NCI-H1436 (cell line): ENCODE measurements at places on chromosomes 5 and 9.
A peak's percentile ranks its signal among the peaks of the same experiment; 100 is the strongest.

GRCh38 chr5:67699560-67699959, 503.0 kb upstream of the CD180 start:
- no peak for DNase-seq

GRCh38 chr9:117156144-117156688, 258.6 kb downstream of the ASTN2 start:
- DNase-seq = no peak

DNA sequence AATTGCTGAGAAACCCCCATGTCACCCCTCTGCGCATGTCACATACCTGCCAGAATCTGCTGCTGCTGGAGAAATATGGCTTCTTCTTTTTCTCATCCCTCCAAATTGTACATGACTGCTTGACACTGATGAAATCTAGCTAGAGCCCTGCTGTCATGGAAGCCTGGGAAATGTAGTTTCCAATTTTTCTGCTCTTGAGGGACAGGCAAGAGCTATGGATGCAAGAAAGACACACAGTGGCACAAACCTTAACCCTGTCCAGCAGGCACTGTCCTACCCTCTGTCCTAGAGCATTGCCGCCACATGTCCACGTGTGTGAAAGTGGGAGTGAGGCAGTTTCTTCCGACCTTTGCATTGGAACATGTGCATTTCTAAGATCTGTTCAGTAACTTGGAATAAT, 255.5 kb upstream of the SEMA6A start:
- no peak for DNase-seq

- DNase-seq = no peak
These were observed 4.1 kb upstream of the CARD9 start for GRCh38 chr9:136377341-136378169.

DNA sequence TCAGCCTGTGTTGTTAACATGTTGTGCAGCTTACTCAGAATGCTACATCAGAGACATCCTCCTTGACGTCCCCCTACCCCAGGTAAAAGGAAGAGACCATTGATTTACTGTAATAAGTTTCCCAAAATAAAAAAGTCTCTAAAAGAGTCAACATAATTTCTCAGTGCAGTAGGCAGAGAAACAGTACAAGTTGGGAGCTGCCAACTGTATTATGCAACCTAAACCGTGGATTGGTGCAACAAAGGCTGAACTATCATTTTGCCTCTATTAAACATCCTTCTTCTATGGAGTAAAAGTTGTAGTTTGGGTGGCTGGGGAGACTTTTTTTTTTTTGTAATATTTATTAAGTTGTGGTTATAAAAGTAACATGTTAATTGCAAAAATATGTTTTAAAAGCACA, 208.0 kb downstream of the NR3C1 start:
- DNase-seq = no peak

DNA sequence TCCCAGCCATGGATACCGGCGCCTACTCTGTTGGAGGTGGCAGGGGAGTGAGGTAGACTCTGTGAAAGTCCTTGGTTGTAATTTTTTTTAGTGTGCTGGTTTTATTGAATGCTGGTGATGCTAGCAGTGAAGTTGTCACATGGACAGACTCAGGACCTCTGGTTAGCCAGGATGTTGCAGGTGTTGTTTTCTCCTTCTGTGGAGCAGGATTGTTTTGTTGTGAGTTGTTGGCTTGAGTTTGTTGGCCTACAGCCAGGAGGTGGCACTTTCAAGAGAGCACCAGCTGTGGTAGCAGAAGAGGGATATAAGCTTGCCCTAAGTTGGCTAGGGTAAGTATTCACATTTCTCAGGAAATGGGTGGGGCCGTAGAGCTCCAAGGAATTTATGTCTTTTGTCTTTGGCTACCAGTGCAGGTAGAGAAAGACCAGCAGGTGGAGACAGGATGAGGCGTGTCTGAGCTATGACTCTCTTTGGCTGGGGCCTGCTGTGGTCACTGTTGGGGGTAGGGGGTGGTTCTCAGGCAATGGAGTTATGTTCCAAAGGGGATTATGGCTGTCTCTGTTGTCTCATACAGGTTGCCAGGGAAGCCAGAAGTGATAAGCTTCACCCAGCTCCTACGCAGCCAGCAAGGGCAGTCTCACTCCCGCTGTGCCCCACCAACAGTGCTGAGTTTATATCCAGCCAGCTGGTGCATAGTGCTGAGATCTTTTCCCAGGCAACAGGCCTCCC, 248.7 kb downstream of the TAF11L14 start:
- no peak for DNase-seq

GRCh38 chr9:91896513-91897121, 53.4 kb downstream of the ROR2 start:
- no peak for DNase-seq

DNA sequence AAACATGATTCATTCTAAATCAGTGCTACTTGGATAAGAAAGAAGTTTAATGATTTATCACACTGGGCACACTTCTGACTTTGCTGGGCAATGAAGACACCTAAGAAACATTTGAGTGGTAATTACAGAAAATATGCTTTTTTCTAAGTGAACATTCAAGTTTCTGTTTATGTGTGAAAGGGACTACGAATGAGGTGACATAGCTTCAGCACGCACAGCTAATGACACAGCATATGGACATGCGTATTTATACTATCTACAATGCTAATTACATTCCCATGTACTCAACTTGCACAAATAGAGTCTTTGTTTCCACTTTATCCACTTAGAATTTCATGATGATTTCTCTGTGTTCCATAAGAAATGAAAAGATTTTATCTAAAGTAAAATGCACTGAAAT, 40.6 kb downstream of the FREM1 start:
- no peak for DNase-seq

- DNase-seq = no peak
These were observed 370.3 kb upstream of the IRX1 start for GRCh38 chr5:3225201-3225960.

- DNase-seq = no peak
These were observed 1.5 kb upstream of the TEX10 start for GRCh38 chr9:100354121-100354800.

GRCh38 chr9:15909297-15909696, 356.5 kb downstream of the CCDC171 start:
- no peak for DNase-seq

DNA sequence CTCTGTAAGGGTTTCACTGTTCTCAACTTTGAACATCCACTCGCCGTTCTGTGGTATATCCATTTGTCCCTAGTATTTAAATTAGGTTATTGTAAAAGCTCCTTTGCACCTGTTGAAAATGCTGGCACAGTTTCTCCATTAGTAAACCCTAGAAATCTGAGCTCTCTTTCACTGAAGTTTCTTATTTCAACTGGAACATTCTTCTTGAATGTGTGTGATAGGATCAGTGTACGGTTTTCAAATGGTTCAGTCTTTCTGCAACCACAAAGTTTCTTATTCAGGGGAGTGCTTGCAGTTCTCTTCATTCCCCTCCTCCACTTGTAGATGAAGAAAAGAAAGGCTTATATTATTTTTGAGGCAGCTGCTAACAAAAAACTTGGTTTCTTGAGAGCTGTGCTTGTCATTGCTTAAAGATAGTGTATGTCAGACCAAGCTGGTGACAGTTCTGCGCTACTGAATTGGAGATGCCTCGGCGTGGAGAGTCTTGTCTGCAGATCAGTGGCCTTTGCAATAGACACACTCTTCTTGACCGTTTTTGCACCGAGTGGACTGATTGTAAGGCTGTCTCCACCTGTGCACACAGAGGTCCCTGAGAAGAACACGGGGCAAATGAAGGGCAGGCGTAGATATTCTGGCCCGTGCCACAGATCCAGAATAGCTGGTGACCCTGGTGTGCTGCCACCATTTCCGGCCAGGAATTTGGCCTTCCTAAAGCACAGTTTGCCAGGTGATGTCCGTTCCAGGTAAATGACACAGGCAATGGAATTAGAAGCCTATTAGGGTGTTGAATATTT, 102.2 kb downstream of the TRIO start:
- DNase-seq = no peak

GRCh38 chr5:146395193-146395592, 51.9 kb upstream of the TCERG1 start:
- peak; percentile 3 for DNase-seq

DNA sequence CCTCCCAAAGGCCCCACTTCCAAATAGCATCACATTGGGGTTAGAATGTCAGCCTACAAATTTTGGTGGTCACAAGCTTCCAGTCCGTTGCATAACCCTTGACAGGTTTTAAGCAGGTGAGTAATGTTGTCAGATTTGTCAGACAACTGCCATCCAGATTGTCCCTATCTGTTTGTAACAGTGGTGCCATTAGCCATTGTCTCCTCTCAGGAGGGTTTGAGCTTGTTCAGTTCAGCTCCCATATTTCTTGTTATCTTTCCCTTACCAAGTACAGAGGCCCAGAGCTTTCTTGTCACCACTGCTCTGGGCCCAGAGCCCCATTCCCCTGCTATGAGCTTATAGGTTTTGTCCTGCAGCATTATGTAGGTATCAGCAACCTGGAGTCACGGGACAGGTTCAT, 14.8 kb upstream of the GSN start:
- DNase-seq = no peak

DNA sequence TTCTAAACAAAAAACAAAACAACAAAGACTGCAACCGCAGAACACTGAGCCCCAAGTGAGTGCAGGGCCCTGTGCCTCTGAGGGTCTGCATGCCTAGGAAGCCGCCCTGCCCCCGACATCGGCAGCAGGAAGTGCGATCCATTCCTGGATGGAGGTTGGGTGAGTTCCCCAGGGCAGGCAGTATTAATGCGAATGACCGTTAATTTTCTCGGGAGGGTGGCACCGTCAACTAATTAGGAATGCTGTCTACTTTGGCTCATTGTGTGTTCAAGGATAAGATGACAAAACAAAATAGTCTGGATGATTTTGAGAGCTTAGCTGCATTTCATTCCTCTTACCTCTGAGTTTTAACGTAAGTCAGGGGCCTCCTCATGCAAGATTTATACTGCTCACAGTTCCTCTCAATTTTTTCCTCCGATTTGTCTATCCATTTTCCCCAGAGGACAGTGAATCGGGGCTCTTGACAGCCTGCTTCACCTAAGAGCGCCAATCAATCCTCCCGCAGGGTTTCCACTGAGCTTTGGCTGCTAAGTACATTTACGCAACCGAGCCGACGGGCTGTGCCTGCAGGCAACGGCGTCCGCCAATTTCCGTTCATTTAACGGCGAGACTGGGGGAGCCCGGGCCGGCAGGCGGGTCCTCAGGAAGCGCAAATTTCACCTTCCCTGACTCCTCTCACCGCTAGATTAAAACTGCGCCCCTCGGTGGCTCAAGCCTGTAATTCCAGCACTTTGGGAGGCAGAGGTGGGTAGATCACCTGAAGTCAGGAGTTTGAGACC, 2.9 kb upstream of the NXNL2 start:
- peak; percentile 41 for DNase-seq

DNA sequence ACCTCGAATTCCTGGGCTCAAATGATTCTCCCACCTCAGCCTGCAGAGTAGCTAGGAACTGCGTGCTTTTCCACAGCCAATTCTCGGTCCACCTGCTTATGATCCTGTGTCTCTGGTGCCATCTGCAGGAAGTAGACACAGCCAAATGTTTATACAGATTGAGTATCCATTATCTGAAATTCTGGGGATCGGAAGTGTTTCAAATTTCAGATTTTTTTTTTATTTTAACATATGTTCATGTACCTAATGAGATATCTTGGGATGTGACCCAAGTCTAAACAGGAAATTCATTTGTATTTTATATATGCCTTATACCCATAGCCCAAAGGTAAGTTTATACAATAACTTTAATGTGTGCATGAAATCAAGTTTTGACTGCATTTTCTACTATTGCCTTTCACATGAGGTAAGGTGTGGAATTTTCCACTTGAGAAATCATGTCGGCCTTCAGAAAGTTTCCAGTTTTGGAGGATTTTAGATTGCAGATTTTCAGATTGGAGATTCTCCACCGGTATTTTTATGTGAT, 89.5 kb downstream of the ESM1 start:
- DNase-seq = peak; percentile 29

GRCh38 chr5:158644301-158644700, 455.4 kb downstream of the EBF1 start:
- DNase-seq = no peak

DNA sequence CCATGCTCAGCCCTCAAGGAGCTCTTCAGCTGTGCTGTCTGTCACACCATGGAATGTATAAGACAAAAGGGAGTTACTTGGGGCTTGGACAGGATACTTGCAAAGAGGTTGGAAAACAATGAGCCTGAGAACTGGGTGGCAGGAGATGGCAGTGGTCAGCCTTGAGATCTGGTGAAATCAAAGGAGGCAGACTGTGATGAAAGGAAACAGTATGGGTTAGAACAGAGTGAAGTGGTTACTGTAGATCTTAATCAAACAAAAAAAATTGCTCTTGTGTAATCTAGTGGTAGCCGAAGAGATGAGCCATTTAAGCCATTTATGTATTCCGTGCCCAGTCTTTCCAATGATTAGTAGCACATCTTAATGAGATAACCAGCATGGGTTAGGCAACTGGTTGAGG, 142.2 kb downstream of the SV2C start:
- no peak for DNase-seq

GRCh38 chr5:30959238-30959637, 234.2 kb upstream of the CDH6 start:
- DNase-seq = no peak

DNA sequence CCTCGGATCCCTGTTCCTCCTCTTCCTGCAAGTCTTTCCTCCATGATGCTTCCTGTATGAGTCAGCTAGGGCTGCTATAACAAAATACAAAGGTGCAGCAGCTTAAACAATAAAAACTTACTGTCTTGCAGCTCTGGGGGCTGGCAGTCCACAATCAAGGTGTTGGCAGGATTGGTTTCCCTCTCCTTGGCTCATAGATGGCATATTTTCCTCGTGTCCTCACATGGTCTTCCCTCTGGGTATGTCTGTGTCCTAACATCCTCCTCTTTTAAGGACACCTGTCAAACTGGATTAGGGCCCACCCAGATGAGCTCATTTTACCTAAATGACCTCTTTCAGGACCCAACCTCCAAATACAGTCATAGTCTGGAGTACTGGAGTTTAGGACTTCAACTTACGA, 117.5 kb downstream of the MED10 start:
- no peak for DNase-seq

DNA sequence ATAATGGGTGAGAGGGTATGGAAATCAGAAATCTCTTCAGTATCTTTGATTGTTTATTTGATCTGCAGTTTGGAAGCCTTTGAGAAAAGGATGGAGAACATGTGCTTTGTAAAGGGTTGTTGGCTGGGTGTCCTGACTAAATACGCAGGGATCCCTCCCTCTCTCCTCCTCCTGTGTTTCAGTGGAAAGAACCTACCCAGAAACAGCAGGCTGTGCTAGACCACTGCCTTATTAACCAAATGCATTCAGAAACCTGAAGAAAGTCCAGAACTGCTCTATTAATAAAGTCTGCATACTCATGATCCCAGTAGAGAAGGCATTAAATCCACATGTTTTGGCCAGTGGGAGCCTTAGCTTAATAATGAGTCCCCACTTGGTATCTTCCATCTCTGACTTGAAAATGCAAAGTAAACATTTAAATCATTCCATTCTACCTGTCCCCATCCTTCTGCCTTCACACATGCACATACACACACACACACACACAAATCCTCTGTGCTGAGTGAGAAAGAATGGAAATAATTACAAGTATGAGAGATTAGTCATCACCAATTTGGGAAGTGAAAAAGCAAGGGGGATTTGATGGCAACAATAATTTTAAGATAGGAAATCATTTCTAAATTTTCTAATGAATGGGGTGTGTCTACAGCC, 10.0 kb upstream of the LECT2 start:
- DNase-seq = no peak

- DNase-seq = no peak
These were observed 354.7 kb downstream of the NDUFS4 start for GRCh38 chr5:53915120-53915519.
